ENCODE measurements at places on chromosomes 13 and 19.

DNA sequence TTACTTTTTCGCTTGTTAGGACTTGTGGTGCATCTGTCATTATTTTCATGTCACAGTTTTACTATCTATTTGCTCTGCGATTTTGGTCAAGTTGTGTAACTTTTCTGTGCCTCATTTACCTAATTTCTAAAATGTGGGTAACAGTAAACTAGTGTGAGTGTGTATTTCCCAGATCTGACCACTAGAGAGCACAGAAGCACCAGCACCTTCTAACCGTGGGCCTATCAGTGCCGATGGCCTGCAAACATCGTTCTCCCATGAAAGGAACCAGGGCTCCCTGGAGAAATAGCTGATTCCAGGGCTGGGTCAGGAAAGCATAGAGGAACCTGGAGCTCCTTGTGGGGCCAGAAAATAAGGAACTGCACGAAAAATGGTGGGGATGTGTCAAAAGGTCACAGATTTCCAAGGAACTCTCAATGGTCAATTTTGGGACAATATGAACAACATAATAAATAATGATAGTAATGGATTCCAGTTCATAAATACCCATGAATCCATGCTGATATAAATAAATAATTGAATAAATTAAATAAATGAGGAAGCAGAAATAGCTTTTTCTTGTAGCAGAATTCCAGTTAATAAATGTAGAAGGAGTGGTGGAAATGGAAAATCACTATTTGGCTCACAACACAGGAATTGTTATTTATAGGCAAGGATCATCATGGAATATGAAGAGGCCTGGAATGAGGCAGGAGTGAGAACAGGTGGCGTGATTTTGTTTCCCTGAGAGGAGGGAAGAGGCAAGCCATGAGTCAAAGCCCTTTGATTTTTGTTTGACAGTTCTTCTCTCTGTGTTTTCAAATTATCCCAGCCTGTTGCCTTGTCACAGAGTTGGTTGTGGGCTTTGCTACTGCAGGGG lies 31.1 kb downstream of the CEACAM8 start:
- peak; percentile 37 for DNase-seq

DNA sequence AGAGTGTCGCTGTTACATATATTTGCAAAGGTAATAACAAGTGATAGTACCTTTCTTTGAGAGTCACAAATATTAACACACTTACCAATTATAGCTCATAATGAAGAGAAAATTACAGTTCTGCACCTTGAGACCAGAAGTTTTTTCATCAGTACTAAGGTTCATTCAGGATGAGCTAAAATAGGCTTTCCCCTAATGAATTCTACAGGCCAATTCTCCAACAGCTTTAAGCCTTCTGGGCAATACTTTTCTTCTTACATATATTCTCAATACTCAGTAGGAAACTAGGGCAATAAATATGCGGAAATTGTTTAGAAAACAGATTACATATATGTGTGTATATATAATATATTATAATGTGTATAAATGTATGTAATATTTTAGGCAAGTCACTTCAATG lies 2672.8 kb upstream of the PCDH20 start:
- DNase-seq = no peak

- no peak for DNase-seq
Observed at GRCh38 chr19:34436716-34437115, 8.5 kb downstream of the UBA2 start.

DNA sequence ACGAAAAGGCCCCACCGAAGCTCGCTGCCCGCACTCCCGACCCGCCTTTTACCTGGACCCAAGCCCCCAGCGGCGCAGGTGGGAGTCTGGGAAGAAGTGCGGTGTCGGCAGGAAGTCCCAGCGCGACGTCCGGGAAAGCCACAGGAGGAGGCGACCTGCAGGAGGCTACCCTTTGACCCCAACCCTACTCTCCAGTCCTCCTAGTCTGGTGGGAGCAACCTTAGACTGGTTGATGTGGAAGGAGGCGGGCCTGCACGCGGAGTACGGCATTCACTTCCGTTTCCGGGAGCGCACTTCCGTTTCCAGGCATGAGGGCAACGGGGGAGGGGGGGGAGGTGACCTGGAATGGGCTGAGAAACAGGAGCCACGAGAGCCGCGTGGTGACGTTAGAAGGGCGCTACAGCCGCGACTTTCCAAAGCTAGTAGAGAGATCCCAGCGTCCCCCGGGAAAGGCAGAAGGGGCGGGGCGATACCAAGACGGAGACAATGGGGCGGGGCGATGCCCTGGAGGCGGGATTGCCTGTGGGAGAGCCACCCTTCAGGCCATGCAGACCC lies 28.5 kb downstream of the ZNF266 start:
- DNase-seq = no peak

- no peak for DNase-seq
Observed at GRCh38 chr19:11708457-11708856, 30.3 kb downstream of the ZNF823 start.

GRCh38 chr19:49954092-49954829 lies 6.7 kb downstream of the SIGLEC11 start:
- DNase-seq = peak; percentile 62

GRCh38 chr13:36430247-36431203 lies 1.8 kb upstream of the CCNA1 start:
- DNase-seq = no peak

All from NCI-H526 treated with DMSO at 0.1 percent for 48 hours (cell line).